ENCODE measurements at places on chromosomes 2 and 18.

DNA sequence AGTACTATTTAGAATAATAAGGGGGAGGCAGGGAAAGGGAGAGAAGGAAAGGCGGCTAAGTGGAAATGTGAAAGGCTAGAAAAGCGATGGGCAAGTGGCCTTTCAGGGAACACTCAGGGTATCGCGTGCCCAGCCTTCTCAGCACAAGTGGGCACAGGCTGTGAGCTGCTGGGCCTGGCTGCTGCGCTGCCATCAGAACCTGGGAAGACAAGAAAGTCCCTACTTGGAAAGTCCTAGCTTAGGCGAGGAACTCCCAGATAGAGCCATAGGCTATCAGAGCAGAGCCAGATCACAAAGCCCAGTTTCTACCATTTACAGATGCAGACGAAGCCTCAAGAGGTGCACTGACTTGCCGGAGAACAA is 9.8 kb upstream of the FZD7 start:
- DNase-seq, result no peak

DNA sequence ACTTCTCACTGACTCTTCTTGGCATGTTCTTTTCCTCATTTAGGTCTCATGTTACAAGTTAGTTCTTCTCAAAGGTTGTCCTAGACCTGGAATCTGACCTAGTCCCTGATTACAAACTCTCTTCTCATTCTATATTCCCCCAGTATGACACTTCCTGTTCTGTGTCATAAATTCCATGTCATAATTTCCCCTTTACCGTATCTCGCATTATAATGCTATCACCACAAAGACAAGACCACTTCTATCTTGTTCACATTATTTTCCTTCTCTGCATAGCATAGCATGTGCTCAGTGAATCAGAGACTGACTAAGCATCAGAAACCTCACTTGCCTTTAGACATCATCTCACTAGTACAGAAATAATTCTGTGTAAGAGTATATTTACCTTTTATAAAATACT is 63.6 kb upstream of the CAVIN2 start:
- no peak for DNase-seq

DNA sequence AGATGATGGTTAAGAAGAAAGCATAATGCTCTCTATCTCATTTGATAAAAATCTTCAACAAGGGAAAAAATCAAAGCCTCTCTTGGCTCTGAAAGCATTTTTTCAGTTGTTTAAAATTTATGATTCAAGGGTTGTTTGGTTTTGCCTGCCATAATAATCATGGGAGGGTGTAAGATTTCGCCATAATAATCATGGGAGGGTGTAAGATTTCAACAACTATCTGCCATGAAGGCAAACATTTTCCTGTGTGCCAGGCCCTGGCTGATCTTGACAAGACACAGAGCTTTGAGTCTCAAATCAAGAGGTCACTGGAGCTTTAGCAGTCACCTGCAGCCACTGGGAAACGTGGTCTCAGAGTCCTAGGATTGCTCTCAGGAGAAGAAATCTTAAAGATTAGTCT is 175.1 kb upstream of the PIEZO2 start:
- no peak for DNase-seq

GRCh38 chr18:64982414-64983055 is 768.3 kb upstream of the CDH7 start:
- DNase-seq, result no peak

DNA sequence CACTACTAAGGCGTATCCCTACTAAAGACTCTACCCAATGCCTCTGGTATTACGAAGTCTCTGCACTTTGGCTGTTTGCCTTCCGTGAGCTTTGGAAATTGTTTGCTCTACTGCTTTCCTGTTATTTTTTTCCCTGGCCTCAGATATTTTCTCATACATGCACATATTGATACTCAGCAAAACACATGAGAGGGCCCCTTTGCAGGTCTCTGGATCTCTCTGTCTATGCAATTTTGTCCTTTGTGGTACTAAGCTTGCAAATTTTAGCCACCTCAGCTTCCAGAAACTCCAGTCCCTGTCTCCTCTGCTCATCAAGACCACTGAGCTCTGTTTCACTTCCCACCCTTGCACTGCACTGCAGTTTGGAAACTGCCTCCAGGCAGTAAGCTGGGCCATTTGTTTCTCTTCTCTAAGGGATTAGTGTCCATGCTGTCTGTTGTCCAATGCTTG is 46.6 kb downstream of the TAF1B start:
- DNase-seq, result no peak

DNA sequence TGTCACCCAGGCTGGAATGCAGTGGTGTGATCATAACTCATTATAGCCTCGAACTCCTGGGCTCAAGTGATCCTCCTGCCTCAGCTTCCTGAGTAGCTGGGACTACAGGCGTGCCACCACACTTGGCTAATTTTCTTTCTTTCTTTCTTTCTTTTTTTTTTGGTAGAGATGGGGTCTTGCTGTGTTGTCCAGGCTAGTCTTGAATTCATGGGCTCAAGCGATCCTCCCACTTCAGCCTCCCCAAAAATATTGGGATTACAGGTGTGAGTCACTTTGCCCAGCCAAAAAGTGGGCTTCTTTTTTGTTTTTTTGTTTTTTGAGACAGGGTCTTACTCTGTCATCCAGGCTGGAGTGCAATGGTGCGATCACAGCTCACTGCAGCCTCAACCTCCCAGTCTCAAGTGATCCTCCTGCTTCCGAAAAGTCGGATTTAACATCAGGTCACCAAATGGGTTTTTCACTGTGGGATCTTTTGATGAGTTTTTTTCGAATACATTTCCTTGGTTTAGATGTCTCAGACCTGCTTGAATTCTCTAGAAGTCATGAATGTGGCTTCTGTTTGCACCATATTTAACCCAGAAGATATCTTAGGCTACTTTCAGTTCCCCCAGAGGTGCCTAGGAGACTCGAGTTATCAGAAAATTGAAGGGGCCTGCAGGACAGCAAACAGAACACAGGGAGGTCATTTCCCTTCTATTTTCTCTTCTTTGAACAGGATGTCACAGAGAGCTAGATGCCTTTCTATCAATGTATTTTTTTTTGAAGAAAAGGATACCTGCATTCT is 8.9 kb downstream of the RAB31 start:
- DNase-seq, result no peak

DNA sequence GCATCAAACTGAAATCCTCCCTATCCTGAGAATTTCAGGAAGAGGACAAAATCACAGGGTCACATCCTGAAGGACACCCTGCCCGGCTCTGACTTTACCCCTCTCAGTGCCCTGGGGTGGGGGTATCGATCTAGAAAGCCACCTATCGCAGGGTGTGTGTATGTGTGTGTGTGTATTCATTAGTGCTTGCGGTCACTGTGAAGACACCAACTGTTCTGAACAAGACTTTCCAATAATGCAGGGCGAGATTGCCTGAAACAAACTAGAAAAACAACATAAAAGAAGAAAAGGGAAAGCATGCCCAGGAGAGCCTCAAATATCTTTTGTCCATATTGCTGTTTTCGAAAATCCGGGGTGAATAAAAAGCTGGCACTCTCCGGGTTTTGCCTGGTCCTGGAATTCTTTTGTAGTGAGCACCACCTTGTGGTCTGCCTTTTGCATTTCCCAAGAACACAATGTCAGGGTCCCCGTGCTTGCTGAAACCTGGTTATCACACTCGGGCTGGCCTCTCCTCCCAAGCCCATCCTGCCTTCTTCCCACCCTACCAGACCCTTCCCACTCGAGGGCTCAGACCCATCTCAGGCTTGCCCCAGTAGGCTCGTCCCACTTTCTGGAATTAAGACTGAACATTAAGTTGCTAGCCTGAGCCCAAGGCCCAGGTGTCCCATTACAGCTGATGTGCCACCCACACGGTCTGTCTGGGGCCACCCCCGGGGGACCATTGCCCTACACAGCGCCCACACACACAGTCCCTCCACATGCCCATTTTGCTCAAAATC is 25.0 kb upstream of the COPS8 start:
- peak; percentile 4 for DNase-seq

GRCh38 chr18:68504441-68505177 is 210.3 kb downstream of the TMX3 start:
- no peak for DNase-seq

DNA sequence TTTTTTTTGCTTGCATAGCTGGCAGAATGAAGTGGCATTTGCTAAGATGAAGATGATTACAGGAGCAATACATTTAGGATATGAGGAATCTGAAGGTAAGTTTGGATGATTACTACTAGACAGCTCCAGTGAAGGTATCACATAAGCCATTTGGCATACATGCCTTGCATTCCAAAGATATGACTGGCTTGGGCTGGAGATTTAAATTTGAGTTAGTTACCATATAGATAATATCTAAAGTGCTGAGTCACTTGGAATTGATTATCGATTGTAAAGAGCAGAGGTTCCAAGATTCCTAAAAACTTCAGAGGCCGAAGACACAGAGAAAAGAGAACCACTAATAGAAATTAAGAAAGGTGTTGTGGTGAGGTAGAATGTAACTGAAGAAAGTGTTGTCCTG is 1026.4 kb downstream of the DSC3 start:
- DNase-seq, result no peak

All from GDM1 (cell line).